AG04450 (cell line): ENCODE measurements at places on chromosomes 5 and 9.

DNA sequence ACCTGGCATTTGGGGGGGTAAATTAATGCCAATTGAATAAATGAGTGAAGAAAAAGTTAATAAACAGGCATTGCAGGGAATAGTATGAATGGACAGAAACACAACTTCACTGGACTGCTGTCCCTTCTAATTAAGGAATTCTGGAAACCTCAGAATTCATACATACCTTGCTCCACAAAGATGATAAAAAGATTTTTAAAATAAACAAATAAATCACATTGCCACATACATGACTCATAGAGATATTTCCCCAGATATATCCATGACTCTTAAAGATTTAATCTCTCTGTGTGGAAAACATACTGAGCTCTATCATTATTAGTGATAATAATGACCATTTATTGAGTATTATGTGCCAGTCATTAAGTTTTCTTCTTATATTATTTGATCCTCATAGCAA is 469.0 kb upstream of the MEF2C start:
- no peak for DNase-seq

DNA sequence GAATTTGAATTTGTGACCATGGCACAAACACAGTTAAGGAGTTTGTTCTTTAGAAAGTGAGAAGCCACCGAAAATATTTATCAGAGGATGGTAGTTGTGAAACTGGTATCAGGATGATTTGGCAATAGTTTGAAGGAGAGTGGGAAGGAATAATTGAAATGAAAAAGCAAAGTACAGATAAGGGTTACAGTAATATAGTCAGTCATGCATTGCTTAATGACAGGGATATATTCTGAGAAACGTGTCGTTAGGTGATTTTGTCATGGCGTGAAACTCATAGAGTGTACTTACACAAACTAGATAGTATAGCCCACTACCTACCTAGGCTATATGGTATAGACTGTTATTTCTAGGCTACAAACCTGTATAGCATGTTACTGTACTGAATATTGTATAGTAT is 84.2 kb downstream of the GPBP1 start:
- no peak for DNase-seq

- peak; percentile 55 for DNase-seq
Measured at GRCh38 chr9:129726322-129727160, 26.3 kb downstream of the PTGES start.

DNA sequence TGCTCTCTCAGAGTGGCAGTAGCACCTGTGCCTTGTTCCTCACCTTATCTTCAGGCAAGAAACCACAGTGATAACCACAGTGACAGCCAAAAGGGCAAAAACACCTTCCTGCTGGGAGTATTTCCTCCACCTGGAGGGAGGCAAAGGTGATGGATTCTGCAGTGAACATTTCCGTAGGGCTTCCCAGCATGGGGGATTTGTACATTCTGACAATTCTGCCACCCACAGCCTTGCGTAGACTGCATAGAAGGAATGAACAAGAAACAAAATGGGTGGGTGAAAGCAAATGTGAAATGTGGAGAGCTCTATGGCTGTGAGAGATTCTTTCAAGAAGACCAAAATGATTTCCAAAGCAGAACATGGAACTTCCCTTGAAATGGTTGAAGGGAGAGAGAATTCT is 111.4 kb downstream of the ZNF462 start:
- DNase-seq: no peak

DNA sequence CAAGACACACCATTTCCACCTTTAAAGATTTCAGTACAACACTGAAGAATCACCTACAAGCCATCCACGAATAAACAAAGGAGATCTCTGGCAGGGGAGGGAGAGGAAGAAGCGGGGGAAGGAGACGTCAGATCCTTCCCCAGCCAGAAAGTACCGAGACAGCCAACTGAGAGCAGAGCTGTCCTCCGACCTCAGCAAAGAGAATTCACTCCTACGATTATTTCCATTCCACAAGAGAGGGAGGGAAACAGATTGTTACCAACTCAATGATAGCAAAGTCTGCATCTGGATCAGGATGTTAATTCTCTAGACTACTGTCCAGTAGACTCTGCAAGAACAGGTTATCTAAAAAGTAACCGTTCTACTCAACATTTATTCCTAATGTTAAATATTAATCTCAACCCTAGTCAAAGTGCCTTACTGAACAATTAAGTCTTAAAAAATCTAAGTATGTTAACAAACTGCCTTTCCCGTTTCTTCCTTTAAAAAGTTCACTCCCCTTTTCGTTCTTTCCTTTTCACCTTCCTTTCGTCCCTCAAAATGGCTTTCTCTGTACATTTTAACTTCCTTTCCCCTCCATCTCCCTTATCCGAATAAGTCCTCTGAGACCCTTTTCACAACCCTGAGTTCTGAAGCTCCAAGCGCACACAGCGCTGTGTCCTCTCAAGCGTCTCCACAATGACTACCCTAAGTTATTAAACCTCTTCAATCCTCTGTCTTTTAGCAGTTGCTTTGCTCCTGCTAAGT is 1.4 kb downstream of the CHD1 start:
- peak; percentile 36 for DNase-seq

- no peak for DNase-seq
Measured at GRCh38 chr9:85224301-85224700, 517.5 kb downstream of the AGTPBP1 start.

GRCh38 chr5:94830520-94830919 is 212.1 kb downstream of the SLF1 start:
- DNase-seq: no peak

DNA sequence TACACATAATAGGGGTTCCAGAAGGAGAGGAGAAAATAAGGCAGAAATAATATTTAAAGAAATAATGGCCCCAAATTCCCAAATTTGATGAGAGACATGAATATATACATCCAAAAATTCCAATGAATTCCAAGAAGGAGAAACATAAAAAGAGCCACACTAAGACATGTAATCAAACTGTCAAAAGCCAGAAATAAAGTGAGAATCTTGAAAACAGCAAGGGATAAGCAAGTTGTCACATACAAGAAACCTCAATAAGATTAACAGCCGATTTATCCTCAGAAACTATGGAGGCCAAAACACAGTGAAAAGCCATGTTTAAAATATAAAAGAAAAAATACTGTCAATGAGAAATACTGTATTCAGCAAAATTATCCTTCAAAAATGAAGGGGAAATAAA is 14.5 kb downstream of the CATSPER3 start:
- no peak for DNase-seq

DNA sequence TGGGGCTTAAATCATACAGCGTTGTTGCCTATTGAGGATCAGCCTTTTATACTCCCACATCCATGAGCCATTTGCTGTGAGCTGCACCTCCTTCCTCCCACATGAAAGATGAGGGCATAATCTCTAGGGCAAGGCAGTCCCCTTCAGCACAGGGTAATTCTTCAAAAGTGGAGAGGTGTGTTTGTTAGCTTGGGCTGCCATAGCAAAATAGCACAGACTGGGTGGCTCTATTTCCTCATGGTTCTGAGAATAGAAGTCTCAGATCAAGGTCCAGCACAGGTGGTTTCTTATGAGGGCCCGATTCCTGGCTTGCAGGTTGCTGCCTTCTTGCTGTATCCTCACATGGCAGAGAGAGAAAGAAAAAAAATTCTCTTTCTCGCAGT is 121.8 kb upstream of the SLC12A2 start:
- DNase-seq: no peak

DNA sequence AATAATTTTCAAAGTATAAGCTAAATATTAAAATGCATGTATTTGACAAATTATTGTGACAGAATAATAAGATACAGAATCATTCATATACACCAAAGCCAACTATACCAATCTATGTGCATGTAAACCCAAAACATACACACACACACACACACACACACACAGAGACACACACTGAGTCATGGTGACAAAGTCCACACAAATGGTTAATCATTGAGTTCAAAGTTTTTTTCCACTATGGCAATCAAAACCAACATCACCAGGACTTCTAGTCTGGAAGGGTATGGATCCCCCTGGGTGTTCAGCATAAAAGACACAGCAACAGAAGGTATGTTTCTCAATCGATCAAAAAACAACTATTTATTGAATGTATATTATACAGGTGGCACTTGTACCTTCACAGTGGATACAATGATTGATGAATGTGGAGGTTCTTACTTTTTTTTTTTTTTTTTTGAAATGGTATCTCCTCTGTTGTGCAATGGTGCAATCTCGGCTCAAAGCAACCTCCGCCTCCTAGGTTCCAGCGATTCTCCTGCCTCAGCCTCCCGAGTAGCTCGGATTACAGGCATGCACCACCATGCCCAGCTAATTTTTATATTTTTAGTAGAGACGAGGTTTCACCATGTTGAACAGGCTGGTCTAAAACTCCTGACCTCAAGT is 137.0 kb downstream of the PDE4D start:
- no peak for DNase-seq

DNA sequence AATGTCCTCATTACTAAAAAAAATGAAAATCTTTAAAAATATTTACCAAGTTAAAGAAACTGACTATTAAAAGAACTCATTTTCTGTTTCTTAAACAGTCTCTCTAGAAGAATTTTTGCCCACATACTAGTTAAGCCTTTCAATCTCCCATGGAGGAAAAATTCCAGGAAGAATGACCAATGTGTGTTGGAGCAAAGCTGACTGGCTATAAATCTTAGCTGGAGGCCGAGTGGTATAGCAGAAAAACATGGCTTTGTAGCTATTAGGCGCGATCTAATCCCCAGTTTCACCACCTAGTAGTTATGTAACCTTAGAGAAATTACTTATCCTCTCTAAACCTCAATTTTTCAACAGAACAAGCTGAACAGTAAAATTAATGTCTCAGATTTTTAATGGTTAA is 135.5 kb upstream of the PRLR start:
- no peak for DNase-seq

GRCh38 chr5:92374859-92375258 is 991.7 kb upstream of the ARRDC3 start:
- DNase-seq: no peak

DNA sequence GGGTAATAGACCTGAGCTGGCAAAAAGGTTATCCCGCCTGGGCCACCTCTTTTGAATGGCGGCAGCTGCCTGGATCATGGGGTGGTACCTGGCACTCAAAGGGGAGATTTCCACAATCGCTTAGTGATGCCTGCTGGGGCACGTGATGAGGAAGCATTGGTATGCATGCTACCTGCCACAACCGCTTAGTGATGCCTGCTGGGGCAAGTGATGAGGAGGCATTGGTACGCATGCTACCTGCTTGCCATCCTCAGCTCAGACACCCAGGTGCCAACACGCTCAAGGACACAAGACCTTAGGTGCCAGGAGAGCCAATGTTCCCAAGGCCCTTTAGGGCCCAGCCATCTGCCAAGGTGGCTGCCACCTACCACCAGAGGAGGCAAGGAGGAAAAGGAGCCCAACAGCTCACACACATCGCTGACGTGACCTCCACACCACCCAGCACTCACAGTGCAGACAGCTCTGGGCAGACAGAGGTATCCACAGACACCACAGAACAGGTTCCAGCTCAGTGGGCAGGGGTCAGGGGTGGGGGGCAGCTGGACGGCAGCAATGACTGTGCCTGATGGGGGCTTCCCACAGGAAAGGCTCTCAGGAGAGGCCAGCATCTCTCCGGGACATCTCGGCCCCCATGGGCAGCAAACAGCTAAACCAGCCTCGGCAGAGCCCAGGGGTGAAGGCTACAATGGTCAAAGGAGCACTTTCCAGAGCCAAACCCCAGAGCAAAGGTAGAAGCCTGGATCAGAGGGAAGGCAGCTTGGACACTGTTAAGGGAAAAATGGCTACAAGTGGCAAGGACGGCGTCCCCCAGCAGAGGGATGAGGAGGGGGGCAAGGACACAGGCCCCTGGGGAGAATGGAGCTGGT is 43.0 kb upstream of the SARDH start:
- no peak for DNase-seq

DNA sequence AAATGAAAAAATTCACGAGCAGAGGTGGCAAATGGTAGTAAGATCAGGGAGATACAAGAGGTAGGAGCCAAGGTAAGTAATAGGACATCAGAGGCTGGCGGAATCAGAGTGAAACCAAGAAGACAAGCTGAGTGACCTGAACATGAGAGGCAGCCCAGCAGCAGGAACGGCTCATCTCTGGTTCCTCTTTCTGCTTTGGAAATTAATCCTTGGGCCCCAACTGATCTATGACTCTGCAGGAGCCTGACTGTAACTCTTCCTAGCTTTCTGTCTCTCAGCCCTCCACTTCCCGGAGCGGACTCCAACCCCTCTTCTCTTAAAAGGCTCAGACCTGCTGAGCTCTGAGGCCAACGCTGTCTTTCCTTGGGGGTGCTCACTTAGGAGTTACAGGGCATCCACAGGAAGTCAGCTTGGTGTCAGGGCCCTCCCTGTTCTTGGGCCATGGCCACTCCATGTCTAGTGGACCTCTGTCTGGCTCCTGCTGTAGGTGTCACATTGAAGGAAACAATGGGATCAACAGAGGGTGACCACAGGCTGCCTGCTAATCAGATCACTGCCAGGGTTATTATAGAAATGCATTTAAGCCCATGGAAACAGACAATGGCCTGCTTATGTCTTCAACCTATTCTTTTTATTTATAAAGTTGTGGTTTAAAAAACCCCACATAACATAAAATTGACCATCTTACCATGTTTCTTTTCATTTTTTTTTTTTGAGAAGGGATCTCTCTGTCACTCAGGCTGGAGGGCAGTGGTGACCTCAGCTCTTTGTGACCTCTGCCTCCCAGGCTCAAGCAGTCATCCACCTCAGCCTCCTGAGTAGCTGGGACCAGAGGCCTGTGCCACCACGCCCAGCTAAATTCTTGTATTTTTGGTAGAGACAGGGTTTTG is 22.5 kb upstream of the SHB start:
- no peak for DNase-seq

DNA sequence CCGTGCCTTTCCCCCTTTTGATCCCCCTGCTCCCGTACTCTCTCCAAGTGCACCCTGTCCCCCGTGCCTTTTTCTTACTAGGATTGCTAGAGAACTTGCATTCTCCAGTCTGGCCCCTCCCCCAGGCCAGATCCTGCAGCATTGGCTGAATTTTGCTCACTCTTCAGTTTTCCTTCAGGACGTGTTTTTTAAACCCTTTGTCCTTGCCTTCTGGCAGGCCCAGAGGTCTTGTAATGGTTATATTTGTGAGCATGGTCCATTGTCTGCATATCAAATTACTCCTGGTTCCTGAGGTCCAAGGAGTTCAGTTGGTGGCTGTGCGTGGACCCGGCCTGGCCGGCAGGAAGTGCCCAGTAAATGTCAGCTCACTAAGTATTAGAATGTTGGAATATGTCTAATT is 606 bp downstream of the TBC1D13 start:
- no peak for DNase-seq

- DNase-seq: no peak
Measured at GRCh38 chr5:140114341-140115185, 654 bp downstream of the PURA start.

DNA sequence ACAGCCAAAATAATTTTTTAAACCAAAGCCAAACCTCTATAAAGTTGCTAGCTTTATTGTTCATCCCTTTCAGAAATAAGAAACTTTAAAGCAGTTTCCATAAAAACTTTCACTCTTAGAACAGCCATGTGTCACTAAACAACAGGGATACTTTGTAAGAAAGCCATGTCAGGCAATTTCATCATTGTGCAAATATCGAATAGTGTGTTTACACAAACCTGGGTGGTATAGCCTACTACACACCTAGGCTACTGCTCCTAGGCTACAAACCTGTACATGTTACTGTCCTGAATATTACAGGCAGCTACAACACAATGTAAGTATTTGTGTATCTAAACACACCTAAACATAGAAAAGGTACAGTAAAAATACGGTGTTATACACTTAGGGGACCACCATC is 59.9 kb downstream of the TLE1 start:
- no peak for DNase-seq

- no peak for DNase-seq
Measured at GRCh38 chr9:32424616-32425015, 40.2 kb downstream of the ACO1 start.

GRCh38 chr5:131289738-131290137 is 25.9 kb downstream of the CDC42SE2 start:
- no peak for DNase-seq

- DNase-seq: no peak
Measured at GRCh38 chr9:7165331-7165975, 407.7 kb downstream of the KDM4C start.
